H1 (cell line): ENCODE measurements at places on chromosomes 11 and 22.

DNA sequence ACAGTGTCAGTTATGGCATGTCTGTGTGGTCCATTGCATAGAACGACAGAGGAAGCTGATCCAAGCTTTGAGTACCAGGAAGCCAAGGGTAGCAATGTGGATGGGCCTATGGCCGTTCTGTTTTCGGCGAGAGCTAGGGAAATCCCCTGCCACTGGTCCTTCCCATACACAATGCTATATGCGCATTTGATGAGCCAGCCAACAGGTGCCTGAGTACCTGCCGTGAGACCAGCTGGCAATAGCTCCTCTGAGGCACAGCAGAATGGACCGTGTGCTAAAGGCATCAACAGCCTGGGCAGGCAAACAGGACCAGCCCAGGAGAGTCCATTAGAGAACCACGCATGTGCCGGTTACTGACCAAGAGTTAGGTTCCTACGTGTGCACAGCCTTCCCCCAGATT is 753.0 kb downstream of the NTM start:
- no peak for DNase-seq

DNA sequence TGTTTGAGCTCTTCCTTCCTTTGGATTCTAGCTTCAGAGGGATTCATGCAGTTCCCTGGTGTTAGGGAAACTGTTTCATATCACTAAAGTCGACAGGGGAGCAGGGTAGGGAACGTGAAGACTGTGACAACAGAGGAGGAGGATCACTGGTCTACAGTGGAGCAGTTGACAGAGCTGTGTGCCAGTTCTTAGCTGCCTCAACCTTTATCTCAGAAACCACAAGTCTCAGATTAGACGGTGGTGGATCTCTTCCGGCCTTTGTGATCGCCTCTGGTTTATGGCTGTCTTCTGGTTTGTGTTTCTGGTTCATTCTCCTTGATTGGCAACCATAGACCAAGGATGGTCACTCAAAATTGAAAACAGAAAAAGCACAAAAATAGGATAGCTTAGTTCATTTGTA is 538.9 kb upstream of the API5 start:
- no peak for DNase-seq

DNA sequence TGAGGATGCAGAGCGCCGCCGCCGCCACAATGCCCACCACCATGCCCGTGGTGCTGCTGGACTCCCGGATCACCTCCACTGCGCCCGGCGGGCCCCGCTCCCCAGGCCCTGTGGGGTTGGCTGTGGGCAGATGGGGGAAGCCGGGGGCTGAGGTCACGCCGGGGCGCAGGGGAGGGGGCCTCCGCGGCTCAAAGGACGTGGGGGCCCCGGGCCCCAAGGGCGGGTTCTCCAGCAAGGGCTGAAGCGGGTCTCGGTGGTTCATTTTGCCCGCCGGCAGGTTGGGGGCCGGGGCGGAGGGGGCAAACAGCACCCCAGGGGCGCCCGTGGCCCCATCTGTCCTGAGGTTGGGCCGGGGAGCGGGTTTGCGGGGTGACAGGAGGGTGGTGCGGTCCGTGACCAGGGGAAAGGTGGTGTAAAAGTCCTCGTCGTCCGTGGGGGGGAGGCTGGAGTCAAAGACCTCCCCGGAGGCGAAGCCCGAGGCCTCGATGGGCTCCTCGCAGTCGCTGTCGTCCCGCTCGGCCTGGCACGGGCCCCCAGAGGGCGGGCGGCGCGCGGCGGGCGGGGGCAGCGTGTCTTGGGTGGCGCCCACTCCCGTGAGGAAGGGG is 16.5 kb downstream of the SLC22A12 start:
- no peak for DNase-seq

DNA sequence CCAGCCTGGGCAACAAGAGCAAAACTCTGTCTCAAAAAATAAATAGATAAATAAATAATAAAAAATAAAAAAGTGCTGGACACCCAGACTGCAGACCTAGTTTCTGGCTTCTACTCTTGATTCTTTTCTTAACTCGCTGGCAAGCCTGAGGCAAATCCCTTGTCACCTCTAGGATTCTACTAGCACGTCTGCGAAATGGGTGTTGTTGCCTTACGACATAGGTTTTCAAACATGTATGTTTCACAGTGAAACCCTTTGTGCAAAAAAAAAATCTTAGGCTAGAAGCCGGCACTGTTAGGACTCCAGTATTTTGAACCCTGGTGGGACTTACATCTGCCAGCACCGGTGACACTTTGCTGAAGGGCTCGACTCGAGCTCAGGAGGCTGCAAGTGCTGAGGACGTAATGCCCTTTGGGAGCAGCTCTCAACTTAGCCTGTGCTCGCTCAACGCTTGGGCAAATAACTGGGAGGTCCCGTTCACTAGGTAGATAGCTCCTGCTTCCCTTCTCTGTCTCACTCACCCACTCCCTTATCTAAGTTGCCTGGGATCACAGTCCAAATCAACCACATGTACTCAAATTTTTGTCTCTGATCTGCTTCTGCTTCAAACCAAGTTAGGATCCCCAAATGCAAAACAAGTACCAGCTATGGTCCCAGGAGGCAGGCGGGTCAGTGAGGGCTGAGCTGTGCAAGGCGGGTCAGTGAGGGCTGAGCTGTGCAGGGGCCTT is 34.7 kb upstream of the MYH9 start:
- DNase-seq: no peak

- DNase-seq: peak; percentile 98
Measured at GRCh38 chr22:19959043-19959586, 17.5 kb upstream of the TXNRD2 start.

- no peak for DNase-seq
Measured at GRCh38 chr22:42947211-42947990, 67.5 kb downstream of the PACSIN2 start.
